ENCODE measurements at places on chromosomes 6 and 20.

DNA sequence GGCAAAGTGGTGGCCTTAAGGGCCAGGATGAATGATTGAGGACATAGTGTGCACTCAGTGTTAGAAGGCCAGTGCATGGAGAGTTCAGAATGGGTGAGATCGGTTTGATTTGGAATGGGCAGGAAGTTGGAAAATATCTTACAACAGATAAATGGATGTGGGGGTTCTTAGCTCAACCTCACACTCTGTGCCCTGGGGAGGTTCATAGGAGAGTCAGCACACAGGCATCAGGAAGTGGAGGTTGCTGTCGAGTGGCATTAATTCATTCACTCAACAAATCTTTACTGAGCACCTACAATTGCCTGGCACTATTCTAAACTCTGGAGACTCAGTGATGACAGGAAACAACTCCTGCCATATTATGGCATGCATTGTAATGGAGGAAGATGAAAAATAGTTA is 313.7 kb upstream of the SUPT3H start:
- DNase-seq, result no peak

DNA sequence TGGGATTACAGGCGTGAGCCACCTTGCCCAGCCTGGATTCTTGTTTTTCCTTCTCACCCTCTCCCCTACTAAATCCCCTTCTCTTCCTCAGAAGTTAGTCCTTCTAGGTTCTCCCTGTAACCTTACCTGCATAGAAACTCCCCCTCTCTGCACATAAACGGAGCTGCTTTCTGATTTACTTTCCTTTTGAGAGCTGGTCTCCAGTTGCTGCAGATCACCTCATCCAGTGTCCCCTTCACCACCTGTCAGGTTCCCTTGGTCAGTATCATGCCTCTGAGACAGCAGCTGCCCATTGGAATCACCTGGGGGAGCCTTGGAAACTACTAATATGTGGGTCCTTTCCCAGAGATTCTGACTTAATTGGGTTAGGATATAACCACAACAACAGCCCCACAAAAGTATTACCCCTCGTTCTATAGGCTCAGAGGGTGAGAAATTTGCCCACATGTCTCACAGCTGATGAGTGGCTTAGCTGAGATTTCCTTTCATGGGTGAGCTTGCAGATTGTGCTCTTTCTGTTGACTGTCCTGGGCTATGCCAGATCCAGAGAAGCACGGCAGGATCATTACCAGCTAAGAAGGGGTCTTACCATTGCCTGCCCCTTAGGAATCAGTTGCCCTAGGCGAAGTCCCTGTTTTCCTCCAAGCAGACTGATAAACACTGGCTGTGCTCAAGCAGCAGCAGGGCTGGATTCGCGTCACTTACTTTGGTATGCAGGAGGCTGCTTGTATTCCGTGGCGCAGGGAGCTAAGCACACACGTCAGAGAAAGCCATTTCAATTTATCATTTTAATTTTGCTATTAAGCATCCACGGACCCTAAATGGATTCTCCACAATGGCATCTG is 51.3 kb downstream of the AKAP12 start:
- no peak for DNase-seq

- DNase-seq, result no peak
These were observed 1.6 kb downstream of the CLIC5 start for GRCh38 chr6:46014046-46014445.

DNA sequence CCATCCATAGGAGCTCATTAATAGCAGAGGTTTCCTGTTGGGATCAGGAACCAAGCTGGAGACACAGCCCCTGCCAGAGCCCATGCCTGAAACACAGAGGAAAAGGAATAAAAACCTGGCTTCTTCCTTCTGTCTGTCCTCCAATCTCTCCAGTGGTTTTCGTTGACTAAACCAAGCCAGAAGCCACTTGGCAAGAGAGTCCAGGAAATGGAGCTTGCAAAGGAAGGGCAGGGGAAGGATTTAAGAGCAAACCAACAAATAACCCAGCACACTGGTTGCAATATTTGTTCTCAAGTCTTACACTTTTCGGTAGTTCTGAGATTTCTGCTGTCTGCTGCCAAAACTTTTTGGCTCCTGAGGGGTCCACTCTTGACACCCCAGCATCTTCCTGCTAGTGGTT is 137.0 kb upstream of the BMP2 start:
- DNase-seq, result no peak

- no peak for DNase-seq
These were observed 499.4 kb downstream of the MAFB start for GRCh38 chr20:40189621-40190020.

DNA sequence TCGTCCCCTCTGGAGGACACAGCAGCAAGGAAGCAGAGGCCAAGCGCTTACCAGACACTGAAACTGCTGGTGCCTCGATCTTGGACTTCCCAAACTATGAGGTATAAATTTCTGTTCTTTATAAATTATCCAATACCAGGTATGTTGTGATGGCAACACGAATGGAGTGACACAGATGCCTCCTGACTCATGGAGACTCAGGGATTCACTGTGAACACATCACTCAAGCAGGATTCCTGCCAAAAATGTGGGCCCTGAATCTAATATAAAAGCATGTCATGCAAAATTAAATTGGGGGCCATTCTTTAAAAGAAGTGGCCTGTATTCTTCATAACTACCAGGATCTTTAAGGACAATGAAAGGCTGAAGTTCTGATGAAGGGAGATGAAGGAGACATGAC is 52.5 kb upstream of the SLC22A23 start:
- no peak for DNase-seq

DNA sequence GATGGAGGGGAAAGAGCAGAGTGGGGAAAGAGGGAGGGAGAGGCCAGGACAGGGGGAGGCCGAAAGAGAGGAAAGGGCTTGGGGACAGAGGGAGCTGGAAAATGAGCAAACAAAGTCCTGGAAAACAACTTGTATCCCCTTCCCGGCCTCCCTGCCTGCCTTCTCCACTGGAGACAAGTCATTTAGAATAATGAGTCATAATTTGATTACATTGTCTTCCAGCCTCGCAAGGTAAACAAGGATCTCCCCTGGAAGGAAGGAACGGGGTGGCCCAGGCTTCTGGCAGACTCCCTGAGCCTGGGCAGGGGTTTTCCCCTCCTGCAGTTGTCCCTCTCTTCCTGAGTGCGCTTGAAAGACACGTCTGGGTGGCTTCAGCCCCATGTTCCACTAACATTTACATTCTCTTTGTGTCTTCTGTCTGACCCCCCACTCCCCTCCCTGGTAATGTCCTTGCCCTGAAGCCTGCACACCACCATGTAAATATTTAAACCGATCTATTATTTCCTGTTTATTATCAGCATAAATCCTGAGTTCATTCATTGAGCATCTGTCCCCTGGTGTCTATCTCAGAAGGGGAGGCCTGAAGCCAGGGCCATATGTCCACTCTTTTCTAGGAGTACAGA is 12.1 kb upstream of the MRPS18A start:
- DNase-seq, result no peak

- DNase-seq, result no peak
These were observed 53.3 kb downstream of the UTRN start for GRCh38 chr6:144338474-144338873.

DNA sequence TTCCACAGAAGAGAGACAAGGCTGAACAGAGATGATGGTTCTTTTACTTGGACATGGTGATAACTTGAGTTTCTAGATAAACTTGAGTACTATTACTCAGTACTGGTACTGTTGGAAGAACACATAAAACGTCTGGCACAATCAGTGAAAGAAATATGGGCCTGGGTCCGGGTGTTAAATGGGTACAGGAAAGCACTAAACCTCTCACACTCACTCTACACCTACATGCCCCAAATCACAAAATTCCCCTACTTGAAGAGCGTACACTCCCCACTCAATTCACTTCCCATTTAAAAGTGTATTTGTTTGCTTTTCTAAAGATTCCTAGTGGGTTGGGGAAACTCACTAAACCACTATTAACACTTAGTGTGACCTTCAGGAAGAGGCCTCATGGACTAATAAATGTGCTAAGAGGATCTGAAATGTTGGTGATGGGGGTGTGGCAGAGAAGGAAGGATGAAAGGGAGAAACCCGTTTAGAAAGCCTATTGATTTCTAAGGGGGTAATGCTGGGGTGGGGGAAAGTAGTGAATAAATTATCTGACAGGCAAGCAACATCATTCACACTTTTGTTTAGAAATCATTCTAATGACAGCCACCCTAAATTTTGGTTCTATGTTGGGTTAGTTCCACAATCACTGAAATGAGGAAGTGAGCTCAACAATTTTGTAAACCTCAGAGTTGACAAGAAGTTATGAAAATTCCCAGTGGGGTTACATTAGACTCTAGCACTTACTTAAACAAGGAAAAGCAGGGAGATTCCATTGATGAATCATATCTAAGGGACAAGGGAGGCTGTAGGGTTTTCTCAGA is 222.6 kb upstream of the MARCKS start:
- DNase-seq, result peak; percentile 93

- no peak for DNase-seq
These were observed 187.0 kb downstream of the PDE7B start for GRCh38 chr6:136038531-136038930.

- DNase-seq, result no peak
These were observed 437.8 kb downstream of the CDH26 start for GRCh38 chr20:60395991-60396390.

GRCh38 chr6:84967965-84968364 is 203.6 kb upstream of the TBX18 start:
- no peak for DNase-seq

DNA sequence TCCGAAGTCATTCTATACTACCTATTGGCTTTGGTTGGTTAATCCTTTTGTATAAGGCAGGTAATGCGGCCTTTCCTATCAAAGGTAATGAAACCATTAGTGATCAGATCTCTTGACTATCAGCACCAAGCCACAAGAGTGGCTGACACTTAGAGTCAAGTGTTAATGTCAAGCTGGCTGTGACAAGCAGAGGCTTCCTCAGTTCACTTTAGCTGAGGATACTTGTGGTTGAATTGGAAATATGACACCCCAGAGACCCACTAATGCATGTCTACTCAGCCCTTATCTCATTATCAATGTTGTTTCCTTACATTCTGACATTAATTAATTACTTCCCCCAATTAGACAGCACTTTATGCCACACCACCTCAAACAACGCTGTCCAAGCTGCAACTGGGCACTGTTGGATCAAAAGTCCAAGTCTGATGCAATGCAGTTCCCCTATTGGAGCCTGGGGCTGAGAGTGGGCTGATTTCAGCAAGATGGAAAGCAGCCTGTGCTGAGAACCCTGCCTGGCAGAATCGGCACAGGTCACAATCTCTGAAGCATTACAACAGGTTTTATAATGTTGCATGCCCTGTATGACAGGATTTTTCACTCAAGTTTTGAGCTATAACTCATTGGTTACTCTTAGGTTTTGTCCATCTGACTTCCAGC is 273.5 kb downstream of the COL12A1 start:
- DNase-seq, result no peak

- DNase-seq, result no peak
These were observed 3.1 kb upstream of the TENT5A start for GRCh38 chr6:81755551-81755950.

DNA sequence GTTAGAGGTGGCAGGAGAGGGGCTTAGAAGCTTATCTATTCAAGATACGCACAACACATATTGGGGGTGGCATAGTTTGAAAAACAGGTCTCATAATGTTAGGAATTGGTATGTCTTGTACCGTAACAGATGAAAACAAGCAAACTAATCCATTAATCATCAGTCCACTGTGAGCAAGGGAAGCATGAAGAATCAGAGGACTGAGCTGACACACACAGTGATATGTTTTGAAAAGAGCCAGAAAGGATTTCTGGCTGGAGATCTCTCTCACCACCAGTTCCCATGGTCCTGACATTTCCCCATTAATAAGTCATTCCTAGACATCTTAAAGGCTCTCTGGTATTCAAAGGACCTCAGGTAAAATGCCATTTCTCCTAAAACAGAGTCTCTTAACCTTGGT is 158.8 kb upstream of the PHACTR1 start:
- no peak for DNase-seq

DNA sequence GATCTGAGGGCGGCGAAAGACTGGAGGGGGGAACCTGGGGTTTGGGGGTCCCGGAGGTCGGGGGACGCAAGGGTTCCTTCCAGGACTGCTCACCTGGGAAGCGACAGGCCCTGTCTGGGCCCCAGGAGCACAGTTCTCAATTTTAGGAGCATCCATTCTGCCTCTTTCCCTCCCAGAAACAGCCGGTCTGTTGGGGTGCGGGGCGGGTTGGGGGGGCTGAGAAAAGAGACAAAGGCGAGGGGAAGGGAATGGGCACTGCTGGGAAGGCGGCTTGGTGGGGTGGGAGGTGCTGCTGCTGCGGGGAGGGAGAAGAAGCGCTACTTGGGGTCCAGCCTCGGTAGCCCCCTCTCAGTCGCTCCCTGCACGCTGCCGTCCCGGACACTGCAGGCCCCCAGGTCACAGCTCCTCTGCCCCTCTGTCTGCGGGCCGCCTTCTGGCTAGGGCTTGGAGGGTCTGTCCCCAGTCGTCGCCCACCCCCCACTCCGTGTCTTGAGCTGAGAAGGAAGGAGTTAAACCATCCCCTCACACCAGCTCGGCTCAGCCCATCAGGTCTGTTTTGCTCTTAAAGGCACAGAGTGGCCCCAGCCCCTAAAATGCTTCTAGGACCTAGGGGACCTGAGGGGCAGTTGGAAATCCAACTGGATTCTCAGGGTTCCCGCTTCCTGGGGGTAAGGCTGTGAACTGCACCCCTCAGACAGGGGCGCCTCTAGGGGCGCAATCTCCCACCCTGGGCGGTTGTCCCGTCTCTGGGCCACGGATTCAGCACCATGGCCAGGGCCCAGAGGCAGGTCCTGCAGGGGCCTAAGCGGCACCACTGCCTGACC is 690 bp downstream of the GDAP1L1 start:
- peak; percentile 59 for DNase-seq

DNA sequence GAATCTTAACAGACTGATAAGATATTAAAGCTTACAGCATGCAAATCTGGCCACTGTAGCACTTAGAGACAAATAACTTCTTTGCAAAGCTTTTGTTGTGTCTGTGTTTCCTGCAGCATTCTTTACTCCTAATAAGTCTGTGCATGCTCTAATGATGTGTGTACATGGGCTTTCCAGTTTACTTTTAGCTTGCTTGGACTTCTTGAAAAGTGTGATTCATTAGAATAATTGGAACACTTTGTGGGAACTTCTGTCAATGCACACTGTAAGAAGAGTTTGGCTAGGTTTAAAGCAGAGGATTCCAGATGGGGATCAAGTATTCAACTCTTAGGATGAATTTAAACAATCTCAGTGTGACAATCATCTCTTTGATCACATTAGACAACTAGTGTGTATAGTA is 22.1 kb upstream of the TINAG start:
- no peak for DNase-seq

DNA sequence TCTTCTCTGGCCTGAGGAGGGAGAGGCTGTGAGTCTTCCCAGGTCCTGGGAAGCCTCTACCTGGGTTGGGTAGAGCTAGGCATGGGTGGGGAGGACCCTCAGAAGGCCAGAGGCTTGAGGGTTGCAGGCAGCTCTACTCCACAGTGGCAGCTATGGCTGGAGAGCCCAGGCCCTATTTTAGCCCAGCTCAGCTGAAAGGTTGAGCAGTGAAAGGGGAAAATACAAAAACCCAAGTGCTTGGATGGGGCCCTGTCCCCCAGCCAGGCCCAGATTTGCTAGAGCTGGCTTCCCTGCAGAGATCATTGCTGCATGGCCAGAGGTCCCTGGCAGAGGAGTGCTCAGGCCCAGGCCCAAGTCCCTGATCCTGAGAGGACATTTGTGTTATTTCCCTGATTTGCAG is 45.7 kb downstream of the SUN5 start:
- DNase-seq, result no peak

GRCh38 chr6:117677553-117678141 is 2.4 kb downstream of the NUS1 start:
- peak; percentile 79 for DNase-seq

GRCh38 chr6:52409499-52409898 is 10.6 kb upstream of the EFHC1 start:
- peak; percentile 62 for DNase-seq

Data from suppressor macrophage (primary cell).